ENCODE measurements at places on chromosomes 6 and 20.

GRCh38 chr6:153146413-153146812 lies 15.3 kb upstream of the RGS17 start:
- DNase-seq: no peak

DNA sequence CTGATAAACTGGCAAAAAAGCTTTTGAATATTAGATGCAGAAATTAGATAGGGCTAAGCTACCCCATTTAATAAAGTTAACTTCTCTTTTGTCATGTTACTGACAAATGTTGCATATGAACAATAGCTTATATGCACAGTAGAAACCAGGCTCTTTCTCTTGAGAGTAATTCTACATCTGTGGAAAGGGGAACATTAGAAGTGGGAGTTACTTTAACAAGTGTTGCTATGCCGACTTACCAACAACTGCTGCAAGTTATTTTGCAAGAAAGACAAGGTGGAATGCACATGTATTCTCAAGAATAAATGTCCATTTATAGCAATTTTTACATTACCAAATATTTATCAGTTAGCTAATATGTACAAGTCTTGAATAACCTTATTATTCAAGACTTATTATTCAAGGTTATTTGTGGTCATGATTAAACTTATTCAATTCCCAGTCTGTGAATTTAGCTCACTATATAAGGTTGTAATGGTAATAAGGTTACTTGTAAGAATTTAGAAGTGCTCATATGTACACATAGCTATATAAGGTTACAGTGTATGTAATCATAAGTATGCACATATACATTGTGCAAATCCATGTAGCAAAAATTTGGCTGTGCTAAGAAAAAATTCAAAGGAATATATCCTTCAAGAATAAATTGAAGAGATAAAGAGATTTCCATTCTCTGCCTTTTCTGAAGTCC lies 38.3 kb downstream of the ADGRG6 start:
- no peak for DNase-seq

DNA sequence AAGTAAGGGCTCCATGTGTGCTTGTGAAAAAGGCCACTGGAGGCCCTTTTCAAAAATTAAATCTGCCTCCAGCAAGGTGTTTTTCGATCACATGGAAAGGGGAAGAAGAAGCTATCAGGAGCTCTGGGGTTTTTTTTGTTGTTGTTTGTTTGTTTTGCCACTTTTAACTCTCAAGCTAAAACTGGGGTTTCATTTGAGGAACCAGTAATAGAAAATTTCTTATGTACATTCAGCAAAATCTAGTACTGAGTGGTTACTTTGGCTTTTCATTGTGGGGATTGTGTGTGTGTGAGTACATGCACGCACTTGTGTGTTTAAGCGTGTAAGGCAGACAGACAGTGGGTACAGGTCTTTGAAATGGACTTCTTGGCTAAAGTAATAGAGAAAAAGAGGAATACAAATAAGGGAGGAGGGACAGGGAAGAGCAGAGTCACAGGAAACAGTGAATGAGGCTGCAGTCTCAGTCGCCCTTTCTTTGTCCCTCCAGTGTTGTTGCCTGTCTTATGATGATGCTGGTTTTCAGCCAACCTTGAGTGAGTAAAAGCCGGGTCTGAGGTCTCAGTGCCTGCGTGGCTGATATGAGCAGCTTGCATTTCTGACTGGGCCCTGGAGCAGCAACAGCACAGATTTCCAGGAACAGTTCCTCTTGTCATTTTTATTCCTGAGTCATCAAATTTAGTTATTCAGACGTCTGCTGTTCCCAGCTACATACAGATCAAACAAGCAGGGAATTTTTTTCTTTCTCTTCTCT lies 26.2 kb downstream of the SLC16A10 start:
- no peak for DNase-seq

DNA sequence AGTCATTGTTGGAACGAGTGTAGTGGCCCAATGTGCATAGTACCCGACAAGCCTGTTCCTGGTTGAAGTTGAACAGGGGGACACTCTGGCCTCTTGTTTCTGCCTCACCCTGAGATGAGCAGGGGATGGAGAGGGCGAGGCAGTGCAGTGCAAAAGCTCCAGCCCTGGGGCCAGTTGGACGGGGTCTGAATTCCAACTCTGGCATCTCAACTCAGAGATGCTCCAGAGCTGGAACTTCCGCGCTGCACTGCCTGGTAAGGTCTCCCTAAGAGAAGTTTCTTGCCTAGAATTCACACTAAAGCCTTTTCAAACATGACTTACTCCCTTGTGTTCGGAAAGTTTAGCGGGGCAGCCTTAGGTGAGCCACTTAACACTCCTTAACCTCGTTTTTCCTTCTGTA lies 72.3 kb upstream of the SLC22A1 start:
- DNase-seq: no peak

DNA sequence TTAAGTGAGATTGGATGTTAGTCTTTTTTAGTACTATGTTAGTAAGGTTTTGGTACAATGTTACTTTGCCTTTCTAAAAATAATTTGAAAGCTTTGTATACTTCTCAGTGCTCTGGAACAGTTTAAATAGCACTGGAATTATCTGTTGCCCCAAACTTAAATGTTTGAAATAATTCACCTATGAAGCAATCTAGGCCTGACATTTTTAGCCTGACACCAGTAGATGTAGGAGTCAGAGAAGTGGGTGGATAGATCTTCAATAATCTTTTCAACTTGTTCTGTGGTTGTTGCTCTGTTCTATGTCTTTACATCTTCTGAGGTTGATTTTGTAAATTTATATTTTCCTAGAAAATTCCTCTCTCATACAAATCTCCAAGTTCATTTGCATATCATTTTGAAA lies 103.1 kb upstream of the ADGRF1 start:
- no peak for DNase-seq

- DNase-seq: no peak
Measured at GRCh38 chr6:124984668-124985338, 22.6 kb downstream of the RNF217 start.

DNA sequence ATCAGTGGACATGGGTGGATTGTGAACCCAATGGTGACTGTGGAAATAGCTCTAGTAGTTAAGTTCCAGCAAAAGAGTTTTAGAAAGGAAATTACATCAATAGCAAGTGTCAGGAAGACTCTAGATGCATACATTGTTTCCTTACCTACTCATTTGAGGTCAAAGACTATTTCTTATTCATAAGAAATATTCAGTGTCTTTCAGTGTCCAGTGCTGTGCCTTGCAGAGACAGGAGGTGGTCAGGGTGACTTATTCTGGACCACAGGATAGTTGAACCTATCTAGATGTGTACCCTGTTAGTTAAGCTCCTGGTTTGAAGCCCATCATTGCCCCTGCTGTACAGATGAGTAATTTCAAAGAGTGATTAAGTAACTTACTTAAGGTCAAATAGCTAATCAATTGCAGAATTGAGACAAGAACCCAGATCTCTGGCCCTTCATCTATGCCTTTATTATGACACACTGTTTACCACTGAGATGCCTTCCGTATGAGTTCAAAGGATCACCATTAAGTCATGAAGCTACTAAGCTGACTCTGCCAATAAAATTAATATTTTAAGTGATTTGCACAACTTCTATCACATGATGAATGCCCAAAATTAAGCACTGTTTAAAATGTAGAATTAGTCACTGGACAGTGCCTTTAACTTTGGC lies 136.1 kb downstream of the PDSS2 start:
- DNase-seq: no peak

DNA sequence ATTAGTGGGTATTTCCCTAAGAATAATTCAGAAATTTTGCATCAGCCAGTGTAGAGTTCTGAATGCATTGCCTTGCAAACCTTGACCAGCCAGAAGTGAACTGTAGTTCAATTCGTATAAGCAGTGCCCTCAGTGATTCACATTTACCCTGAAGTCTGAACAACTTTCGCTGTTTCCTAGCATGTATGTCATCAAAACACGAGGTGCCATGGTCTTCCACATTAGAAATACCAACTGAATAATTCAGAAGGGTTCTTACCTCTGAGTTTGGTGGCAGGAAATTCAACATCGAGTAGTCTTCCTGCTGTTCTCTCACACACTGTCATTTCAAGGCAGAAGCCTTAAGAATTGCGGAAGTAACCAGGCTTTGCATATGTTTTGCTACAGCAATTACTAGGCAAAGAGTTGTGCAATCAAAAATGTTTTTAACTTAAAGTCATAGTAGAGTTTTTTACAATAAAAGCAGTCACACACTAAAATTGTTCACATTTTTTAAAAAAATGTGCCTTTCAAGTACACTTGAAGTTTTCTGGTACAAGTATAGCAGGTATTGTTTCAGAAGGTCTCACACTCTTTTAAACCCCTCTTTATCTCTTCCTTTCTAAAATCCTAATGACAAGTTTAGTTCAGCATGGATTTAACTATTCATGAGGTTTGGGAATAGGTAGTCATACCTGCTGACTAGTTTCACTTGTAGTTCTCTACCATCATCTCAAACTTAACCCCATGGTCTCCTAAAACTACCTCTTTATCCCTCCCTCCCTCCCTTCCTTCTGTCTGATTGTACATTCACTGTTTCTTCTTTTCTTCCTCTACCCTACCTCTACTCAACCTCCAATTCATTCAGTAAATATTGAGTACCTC lies 118.3 kb downstream of the STXBP5 start:
- DNase-seq: peak; percentile 76

- DNase-seq: no peak
Measured at GRCh38 chr20:15613530-15613929, 959.7 kb downstream of the KIF16B start.

GRCh38 chr6:82331031-82331773 lies 32.4 kb upstream of the TPBG start:
- no peak for DNase-seq

- DNase-seq: no peak
Measured at GRCh38 chr20:8940326-8940725, 128.6 kb upstream of the PLCB4 start.

DNA sequence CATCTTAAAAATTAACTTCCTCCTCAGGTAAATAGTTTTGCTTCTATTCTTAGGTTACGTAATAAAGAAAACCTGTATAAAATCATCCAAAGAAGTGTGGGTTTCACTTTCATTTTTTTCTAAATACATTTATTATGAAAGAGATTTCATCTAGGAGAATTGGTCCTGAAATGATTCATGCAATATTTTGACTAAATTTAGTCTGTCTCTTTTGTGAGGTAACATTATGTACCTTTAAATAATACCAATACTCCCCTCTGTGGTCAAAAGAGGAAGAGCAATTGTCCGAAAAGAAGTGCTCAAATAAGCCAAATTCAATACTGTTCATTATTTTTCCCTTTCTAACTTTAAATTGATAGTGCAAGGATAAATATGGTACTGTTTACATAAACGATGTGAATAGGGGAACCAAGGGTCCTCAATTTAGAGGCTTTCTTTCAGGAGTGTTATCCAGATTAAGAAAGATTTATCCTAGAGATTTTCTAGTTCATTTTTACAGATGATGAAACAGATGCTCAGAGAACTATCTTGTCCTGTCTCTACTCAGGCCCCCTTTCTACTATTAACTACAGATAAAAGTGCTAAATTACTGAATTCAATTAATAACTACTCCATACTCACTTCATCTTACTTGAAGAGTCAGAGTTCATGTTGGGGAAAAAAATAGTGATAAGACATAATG lies 26.2 kb downstream of the CYP39A1 start:
- DNase-seq: no peak

DNA sequence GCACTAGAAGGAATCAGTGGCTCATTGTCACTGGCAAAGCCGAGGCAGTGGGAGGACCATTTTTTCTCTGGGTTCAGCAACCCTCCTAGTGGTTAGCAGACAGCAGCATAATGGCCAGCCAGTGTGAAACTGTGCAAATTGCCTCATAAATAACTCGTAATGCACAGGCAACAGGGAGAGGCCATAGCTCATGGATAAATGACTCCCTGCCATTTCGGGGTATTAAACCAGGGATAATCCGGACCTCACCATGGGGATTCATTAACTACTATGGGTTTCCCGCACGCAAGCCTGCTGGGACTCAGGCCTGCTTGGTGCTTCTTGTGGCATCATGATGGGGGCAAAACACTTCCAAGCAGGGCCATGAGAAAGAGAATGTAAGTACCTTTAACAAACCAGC lies 158.2 kb upstream of the CHD6 start:
- DNase-seq: no peak

GRCh38 chr6:134193536-134194498 lies 124.1 kb downstream of the SGK1 start:
- no peak for DNase-seq

DNA sequence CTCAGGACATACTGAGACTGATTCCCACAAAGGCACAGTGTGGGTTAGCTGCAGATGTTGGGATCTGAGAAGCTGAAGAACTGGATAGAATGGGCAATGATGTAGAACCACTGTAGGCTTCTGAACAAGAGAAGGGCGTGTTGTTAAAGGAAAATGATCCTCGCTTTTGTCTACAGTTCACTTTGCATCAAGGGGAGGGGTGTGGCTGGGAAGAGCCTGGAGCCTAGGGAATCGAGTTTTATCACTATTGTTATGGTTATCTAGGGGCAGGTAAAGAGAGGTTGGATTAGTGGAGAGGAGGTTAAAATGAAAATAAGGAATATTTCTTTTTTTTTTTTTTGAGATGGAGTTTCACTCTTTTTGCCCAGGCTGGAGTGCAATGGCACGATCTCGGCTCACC lies 768.1 kb downstream of the KIF16B start:
- no peak for DNase-seq

DNA sequence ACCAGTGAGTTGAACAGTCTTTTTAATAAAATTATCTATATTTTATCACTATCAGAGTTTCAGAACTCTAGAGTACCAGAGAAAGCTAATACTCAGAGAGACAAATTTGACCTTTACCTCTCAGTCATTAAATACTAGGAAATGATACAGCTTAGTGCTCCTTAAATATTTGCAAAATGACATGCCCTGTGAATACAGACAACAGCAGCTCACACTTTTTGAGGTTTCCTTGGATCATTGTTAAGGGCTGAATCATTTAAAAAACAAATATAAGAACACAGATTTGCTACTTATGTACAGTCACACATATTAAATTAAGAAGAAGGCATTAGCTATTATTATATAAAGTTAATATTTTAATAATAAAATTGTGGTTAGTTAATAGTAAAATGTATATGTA lies 1158.7 kb upstream of the EYS start:
- no peak for DNase-seq

DNA sequence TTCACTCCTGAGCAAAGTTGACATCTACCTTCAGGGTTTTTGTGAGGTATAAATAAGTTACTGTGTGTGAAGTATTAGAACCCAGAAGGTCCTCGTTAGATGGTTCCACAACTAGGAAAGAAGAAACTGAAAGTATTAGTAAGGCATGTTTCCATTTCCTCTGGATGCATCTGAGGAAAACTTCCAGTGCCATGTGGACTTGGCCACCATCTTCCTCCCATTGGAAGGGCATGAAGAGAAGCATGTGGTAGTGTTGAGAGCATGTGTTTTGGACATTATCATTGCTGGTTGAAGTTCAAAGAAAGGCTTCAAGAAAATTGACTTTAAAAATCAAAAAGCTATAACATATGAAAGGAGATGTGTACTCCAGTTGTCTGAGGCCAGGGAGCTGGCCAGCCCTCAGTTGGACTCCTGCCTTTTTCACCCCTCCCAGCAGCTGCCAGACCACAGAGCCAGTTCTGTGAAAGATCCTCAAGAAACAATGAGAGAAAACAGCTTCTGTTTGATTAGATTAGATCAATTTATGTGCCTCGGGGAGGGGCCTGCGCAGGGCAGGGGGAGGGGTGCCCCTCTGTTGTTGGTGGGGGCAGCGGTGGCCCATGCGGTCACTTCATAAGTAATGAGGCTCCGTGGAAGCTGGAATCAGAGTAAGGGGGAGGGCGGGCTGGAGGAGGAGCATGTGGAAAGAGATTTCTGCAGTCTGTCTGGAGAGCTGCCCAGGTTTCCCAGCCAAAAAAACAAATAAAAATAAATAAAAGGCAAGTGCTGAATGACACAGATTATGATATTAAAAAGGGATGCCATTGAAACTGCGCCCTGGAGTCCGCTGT lies 154.0 kb downstream of the JARID2 start:
- no peak for DNase-seq
